ENCODE measurements at places on chromosomes 2 and 18.

- no peak overlapping the region for H3K4me3 ChIP-seq
- no peak for DNase-seq
- H3K36me3 ChIP-seq: no peaks in the 10 kb centered on the region
- no peaks in the 10 kb centered on the region for H3K27me3 ChIP-seq
- no peak overlapping the region for H3K27ac ChIP-seq
Observed at GRCh38 chr2:194698012-194698411, 959.0 kb upstream of the SLC39A10 start.

GRCh38 chr2:123732563-123732962 lies 292.5 kb upstream of the CNTNAP5 start:
- no peak for DNase-seq
- H3K4me1 ChIP-seq: no peaks in the 10 kb centered on the region
- no peaks in the 10 kb centered on the region for H3K36me3 ChIP-seq
- H3K27ac ChIP-seq: no peak overlapping the region

DNA sequence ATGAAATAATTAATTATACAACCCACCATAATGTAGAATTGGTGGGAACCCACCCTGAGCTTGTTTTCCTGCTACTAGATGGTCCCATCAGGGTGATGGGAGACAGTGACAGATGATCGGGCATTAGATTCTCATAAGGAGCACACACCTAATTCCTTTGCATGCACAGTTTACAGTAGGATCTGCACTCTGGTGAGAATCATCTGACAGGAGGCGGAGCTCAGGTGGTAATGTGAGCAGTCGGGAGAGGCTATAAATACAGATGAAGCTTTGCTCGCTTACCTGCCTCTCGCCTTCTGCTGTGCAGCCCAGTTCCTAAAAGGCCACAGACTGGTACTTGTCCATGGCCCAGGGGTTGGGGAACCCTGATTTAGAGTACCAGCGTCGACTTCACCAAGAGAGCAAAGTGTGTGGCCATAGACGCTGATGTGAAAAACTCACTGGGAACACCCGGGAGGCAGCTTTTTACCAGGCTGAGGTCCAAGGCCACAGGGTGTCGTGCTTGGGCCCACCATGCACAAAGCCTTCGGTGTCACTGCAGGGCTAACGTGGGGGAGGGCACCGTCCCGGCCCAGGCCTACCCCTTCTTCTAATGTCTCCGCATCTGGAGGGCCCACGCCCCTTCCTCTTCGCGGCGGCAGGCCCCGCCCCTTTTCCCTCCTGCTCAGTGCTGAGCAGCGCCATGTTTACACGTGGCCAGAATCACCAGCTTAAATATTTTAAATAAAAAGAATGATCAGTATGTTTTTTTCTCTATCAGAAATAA lies 296.8 kb upstream of the HDAC4 start:
- no peak overlapping the region for H3K27ac ChIP-seq
- H3K36me3 ChIP-seq: no peaks in the 10 kb centered on the region
- H3K4me3 ChIP-seq: no peak overlapping the region
- peaks cover 9% of the 10 kb centered on the region for H3K27me3 ChIP-seq
- H3K4me1 ChIP-seq: no peaks in the 10 kb centered on the region
- DNase-seq: no peak

DNA sequence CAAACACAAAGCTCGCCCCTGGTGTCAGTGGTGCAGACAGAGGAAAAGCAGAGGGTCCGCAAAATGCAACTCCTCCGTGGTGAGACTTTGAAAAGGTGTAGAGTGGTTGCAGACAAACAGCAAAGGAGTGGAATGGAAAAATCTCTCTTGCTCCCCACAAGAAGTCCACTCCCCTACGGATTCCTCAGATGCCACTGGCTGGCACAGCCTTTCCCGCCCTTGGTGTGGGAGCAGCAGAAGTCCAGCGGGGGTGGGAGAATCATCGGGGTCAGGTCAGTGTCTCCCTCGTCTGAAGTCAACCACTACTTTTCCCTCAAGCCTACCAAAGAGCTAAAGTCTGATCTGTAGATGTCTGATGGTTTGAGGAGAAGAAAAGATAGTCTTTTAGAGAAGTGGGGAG lies 22.3 kb upstream of the B3GNT7 start:
- H3K4me1 ChIP-seq: no peaks in the 10 kb centered on the region
- peaks cover 15% of the 10 kb centered on the region for H3K27me3 ChIP-seq

DNA sequence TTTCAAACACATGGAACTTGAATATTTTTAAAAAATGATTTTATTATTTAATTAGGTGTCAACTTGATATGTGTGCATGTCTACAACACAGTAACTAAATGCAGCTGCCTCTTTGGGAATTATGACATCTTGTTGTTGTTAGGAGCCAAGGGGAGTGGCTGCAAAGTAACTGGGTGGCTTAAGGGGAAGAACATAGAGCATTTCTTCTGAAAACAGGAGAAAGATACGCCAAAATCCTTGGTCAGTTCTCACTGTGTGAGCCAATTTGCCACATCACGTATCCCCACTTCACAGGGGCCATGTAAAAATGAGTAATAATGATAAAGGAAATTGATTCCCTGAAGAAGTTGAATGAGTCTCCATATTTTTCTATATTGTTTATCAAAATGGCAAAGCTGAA lies 309.8 kb upstream of the COL3A1 start:
- DNase-seq: no peak
- no peaks in the 10 kb centered on the region for H3K4me1 ChIP-seq
- no peak overlapping the region for H3K27ac ChIP-seq
- no peaks in the 10 kb centered on the region for H3K27me3 ChIP-seq
- H3K4me3 ChIP-seq: no peak overlapping the region
- H3K36me3 ChIP-seq: no peaks in the 10 kb centered on the region

- H3K27me3 ChIP-seq: peaks cover 19% of the 10 kb centered on the region
- H3K4me1 ChIP-seq: peaks cover 27% of the 10 kb centered on the region
- H3K36me3 ChIP-seq: no peaks in the 10 kb centered on the region
- no peak overlapping the region for H3K4me3 ChIP-seq
- H3K27ac ChIP-seq: no peak overlapping the region
Observed at GRCh38 chr2:203599509-203599908, 64.4 kb upstream of the RAPH1 start.

- no peaks in the 10 kb centered on the region for H3K4me1 ChIP-seq
- H3K27me3 ChIP-seq: peaks cover 8% of the 10 kb centered on the region
- no peaks in the 10 kb centered on the region for H3K36me3 ChIP-seq
Observed at GRCh38 chr2:149099298-149099697, 60.8 kb downstream of the LYPD6B start.

GRCh38 chr2:209525834-209526281 lies 102.0 kb downstream of the MAP2 start:
- H3K4me1 ChIP-seq: peaks cover 22% of the 10 kb centered on the region
- peak overlapping the region; percentile 42 for H3K4me3 ChIP-seq
- no peak overlapping the region for H3K27ac ChIP-seq

- H3K4me3 ChIP-seq: no peak overlapping the region
- H3K27me3 ChIP-seq: no peaks in the 10 kb centered on the region
- peaks cover 20% of the 10 kb centered on the region for H3K4me1 ChIP-seq
- H3K27ac ChIP-seq: no peak overlapping the region
Observed at GRCh38 chr18:13366131-13366530, 147.6 kb downstream of the LDLRAD4 start.

DNA sequence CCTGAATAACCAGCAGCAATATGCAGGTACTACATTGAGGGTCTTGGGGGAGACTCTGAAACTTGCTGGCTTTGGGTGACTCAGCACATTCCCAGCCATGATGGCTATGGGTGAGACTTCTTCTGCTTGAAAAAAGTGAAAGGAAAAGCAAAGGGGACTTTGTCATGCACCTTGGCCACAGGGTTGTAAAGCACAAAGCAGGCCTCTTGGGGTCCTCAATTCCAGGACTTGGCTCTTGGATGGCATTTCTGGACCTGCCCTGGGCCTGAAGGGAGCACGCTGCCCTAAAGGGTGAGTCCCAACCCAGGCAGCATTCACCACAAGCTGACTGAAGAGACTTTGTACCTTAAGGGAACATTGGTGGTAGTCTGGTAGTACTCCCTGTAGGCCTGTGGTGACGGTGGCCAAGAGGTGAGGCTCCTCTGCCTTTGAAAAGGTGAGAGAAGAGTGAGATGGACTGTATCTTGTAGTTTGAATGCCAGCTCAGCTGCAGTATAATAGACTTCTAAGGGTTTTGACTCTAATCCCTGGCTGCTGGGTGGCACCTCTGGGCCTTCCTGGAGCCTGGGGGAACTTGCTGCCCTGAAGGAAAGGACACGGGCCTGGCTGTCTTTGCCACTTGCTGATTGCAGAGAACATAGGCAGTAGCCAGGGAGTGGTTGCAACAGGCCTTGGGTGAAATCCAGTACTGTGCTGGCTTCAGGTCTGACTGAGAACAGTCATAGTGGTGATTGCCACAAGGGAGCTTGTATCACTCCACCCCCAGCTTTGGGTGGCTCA lies 36.5 kb upstream of the CYTIP start:
- H3K4me1 ChIP-seq: peaks cover 84% of the 10 kb centered on the region
- no peaks in the 10 kb centered on the region for H3K27me3 ChIP-seq
- H3K27ac ChIP-seq: peak overlapping the region; percentile 93
- peak overlapping the region; percentile 69 for H3K4me3 ChIP-seq
- DNase-seq: peak; percentile 48
- peaks cover 29% of the 10 kb centered on the region for H3K36me3 ChIP-seq

DNA sequence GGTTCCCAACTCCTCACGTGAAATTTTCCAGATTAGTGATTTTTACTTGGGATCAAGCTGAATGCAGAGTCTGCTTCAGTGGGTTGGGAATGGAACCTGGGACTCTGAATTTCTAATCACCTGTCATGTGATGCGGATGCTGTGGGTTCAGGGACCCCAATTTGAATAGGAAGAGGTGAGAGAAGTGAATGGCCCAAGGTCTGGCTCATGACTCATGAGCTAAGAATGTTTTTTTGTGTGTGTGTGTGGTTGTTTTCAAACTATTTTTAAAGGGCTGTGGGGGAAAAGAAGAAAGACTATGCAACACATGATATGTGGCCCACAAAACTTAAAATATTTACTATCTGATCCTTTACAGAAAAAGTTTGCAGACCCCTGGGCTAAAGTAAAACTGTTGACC lies 108.5 kb upstream of the CYRIA start:
- H3K36me3 ChIP-seq: no peaks in the 10 kb centered on the region
- no peak overlapping the region for H3K4me3 ChIP-seq
- H3K4me1 ChIP-seq: no peaks in the 10 kb centered on the region
- no peak overlapping the region for H3K27ac ChIP-seq
- no peak for DNase-seq
